T-cell (primary cell): ENCODE measurements at places on chromosomes 1 and 21.

- no peak for DNase-seq
These were observed 10.1 kb downstream of the FAM131C start for GRCh38 chr1:16063226-16063829.

DNA sequence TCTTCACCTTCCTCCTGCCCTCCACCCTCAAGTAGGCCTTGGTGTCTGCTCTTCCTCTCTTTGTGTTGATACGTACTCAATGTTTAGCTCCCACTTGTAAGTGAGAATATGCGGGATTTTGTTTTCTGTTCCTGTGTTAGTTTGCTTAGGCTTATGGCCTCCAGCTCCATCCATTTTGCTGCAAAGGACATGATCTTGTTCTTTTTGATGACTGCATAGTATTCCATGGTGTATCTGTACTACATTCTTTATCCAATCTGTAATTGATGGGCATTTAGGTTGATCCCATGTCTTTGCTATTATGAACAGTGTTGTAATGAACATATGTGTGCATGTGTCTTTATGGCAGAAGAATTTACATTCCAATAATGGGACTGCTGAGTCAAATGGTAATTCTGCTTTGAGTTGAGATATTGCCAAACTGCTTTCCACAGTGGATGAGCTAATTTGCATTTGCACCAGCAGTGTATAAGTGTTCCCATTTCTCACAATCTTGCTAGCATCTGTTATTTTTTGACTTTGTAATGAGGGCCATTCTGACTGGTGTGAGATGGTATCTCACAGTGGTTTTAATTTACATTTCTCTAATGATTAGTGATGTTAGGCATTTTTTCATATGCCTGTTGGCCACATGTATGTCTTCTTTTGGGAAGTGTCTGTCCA, 272.7 kb downstream of the SDCCAG8 start:
- DNase-seq = no peak

DNA sequence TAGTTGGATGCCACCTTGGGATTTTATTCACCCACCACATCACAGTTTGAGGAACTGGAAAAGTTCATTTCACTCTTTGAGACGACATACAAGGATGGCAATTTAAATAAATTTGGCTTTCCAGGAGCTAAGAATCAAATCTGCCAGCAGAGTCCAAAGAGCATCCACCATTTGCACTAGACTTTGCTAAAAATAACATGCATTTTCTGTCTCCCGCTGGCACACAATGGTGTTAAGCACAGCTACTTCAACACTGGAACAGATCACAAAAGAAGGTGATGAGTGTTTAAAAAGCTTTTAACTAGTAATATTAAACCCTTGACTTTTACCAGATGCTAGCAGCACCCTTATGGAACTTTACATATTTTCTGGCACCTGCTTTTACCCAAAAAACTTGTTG, 44.6 kb downstream of the MAEL start:
- DNase-seq = no peak

DNA sequence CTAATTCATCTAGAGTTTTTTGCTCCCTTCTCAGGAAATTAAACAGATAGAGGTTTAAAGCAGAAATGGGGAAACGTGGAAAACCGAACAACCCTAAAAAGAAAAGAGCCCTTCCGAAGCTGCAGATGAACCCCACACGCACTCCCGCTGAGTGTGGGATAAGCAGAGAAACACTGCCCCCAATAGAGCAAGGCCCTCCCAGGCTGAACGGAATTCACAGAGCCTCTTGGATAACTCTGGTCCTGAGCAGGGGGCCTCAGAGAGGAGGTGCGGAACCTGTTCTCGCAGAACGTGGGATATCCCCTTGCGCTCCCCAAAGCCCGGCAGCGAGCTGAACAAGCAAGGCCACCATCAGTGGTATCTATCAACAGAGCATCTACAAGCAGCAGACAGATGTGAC, 44.9 kb downstream of the SSBP3 start:
- no peak for DNase-seq

DNA sequence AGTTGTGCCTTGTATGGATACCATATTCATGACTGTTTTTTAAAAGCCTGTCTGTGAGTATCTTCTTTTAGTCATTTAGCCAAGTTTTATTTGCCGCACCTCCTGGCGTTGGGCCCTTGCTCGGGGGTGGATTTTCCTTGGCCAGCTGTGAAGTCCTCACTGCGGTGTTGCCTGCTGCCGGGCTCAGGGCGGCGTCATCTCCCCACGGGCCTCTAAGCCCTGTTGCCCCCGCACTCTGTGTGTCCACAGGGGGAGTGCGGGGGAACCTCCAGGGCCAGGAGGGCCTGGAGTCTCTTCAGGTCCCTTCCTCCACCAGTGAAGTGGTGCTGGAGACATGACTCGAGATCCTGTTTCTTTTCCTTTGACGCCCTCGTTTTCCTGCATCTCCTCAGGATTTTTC, 65.8 kb upstream of the DIP2A start:
- DNase-seq = no peak

GRCh38 chr1:58477390-58477789, 69.1 kb downstream of the OMA1 start:
- DNase-seq = no peak

- no peak for DNase-seq
These were observed 48.7 kb downstream of the FHAD1 start for GRCh38 chr1:15295696-15296095.

DNA sequence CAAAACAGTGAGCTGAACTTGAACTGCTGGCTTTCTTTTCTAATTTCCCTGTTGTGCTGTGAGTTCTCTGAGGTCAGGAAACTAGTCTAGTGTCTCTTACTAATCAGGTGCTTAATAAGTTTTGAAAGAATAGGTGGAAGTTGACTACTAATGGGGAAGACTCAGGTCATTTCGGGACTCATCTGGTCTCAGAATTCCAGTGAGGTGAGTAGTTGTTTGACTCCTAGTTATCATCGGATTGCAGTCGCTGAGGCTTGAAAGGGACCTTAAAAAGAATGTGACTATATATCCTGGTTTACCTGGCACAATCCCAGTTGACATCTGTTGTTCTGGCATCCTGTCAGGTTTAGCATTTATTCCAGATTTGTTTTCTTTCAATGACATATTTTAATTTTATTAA, 81.4 kb upstream of the SPAG17 start:
- DNase-seq = no peak

GRCh38 chr1:198196630-198197029, 39.8 kb downstream of the NEK7 start:
- DNase-seq = no peak

- no peak for DNase-seq
These were observed 15.0 kb upstream of the H3-3A start for GRCh38 chr1:226047495-226047894.

DNA sequence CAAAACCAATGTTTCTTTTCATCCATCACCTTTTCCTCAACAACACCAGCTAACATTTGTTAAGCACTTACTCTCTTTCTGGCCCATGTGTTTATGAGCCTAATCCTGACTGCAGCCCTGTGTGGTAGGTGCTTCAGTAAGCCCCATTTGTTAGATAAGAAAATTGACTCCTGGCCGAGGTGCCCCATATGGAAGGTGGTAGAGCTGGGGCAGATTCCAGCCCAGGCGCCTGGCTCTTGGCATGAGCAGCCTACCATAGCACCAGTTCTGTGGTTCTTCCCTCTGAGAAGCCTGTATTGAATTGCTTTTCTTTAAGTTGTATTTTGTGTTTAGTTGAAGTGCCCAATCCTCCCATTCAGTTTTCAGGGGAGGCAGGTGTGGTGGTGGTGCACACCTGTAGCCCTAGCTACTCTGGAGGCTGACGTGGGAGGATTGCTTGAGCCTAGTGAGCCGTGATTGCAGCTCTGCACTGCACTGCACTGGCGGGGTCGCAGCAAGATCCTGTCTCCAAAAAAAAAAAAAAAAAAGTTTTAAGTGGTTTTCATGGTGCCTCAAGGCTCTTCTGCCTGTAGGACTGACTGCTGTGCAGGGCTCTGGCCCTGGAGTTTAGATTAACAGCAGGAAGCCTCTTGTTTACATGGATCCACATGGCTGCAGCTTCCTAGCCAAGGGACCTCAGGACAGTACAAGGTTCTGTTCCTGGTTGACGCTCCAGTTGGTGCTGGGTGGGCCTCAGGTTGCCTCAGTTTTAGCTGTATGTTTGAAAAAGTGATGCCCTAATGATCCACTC, 125.9 kb downstream of the MRPS6 start:
- DNase-seq = no peak

DNA sequence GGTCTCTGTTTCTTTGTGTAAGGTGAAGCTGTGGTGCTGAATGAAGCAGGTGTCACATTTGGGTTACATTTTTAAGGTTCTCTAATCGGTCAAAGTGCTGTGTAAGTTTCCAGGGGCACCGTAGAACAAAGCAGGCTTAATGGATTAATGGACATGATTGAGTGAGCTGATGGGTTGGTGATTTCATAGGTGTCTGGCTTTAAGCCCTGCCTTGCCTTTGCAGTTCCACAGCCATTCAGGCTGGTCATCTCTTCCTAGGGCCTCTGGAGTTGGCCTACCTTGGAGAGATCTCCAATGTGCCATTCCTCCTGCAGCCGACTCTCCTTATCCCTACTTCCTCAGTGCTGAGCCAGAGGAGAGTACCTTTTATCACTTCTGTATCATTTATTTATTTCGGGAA, 15.2 kb downstream of the GALNT2 start:
- no peak for DNase-seq

DNA sequence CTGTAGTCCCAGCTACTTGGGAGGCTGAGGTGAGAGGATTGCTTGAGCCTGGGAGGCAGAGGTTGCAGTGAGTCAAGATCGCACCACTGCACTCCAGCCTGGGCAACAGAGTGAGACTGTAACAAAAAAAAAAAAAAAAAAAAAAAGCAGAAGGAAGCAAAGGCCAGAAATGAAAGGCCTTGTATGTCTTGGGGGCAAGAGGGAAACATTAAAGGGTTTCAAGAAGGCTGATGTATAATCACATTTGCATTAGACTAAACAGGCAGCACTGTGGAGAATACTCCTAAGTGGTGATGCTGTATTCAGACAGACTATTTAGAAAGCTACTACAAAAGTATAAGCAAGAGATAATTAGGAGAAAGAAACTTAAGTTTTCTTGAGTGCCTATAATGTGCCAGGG, 10.4 kb downstream of the ANP32E start:
- no peak for DNase-seq
